ENCODE measurements at places on chromosomes 6 and 20.

GRCh38 chr6:139172567-139172966 is 37.7 kb downstream of the HECA start:
- ATAC-seq = no peak

- no peak for ATAC-seq
Observed at GRCh38 chr6:165707067-165707853, 44.2 kb upstream of the PDE10A start.

- no peak for ATAC-seq
Observed at GRCh38 chr20:13113731-13114130, 105.0 kb downstream of the SPTLC3 start.

GRCh38 chr6:124977067-124977908 is 15.1 kb downstream of the RNF217 start:
- no peak for ATAC-seq

DNA sequence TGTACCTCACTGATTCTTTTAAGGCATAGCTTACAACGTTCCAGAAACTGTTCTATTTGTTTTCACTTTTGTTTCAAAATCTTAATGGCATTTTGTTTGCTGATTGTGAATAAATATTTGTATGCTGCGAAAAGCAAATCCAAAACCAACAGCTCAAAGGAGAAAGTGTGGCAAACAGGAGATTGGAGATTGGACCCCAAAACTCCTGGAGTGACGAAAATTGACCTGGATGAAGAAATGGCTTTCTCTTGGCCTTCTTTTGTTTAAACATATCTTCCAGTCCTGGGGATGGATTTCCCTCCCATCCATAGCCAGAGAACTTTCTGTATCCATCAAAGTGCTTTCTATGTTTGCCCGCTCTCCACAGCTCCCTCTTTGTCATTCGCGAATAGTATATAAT is 2.8 kb upstream of the CTCFL start:
- no peak for ATAC-seq

DNA sequence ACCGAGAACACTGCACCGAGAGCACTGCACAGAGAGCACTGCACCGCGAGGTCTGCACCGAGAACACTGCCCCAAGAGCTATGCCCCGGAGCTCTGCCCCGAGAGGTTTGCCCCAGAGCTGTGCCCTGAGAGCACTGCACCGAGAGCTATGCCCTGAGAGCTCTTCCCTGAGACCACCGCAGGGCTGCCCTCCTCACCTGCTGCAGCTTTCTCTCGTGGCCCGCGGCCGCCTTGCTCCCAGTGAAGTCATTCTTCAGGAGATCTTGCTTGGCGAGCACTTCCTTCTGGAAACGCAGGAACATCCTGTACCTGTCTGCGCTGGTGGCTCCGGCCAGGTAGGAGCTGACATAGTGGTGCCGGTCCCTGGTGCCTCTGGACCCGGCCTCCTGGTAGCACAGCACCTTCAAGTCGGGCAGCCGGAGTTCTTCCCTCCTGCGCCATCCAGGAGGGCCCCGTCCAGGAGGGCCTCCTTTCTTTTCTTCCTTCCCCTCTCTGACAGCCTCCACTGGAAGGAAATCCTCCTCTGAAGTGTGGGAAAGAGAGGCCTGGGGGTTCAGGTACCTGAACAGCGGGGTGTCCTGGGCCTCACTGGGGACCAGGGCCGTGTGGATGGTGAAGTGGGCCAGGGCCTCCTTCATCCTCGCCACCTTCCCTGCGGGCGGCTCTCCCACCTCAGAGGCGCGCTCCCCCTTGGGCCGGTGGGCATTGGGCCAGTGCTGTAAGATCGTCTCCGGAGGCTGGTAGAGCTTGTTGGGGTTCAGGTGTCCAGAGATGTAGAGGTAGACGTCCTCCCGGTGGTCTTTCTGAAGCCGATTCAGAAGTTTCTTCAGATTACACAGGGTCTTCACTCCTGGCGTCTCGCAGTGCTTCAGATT is 7.8 kb downstream of the C6orf118 start:
- ATAC-seq = no peak

GRCh38 chr6:166244353-166245045 is 63.7 kb downstream of the PRR18 start:
- peak; percentile 48 for ATAC-seq

DNA sequence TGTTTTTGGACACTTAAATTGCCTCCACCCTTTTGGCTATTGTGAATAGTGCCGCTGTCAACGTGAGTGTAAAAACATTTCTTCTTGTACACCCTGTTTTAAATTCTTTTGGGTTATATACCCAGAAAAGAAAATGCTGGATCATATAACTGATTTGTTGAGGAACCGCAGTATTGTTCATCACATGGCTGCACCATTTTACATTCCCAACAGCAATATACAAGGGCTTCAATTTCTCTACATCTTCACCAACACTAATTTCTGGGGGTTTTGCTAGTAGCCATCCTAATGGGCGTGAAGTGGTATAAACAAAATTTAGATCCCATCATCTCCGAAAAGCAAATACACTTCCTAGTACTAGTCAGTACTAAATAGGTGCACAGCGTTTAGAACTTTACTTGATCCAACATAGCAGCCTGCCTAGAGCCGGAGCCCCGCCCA is 579 bp upstream of the BPHL start:
- peak; percentile 36 for ATAC-seq

- no peak for ATAC-seq
Observed at GRCh38 chr20:45850926-45851325, 6.3 kb downstream of the ACOT8 start.

GRCh38 chr6:116580198-116580597 is 8.9 kb downstream of the RWDD1 start:
- peak; percentile 56 for ATAC-seq

DNA sequence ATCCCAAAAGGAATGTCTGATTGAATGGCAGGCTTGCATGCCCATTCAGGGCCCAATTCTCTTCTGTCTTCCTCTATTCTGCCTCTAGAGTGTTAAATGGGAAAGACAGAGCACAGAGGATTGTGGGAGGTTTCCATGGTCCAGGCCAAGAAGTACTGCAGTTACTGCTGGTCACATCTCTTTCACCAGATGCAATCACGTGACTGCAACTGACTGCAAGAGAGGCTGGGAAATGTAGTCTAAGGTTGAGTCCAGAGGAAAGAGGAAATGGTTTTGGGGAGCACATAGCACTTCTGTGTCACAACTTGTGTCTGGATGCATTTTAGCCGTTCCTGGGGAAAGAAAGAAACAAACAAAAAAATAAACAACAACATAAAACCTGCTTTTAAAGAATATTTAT is 336.4 kb upstream of the BTBD3 start:
- no peak for ATAC-seq

- ATAC-seq = no peak
Observed at GRCh38 chr6:24662236-24662635, 4.5 kb downstream of the TDP2 start.

- ATAC-seq = no peak
Observed at GRCh38 chr20:61263084-61263695, 11.1 kb downstream of the CDH4 start.

- ATAC-seq = peak; percentile 45
Observed at GRCh38 chr20:44745598-44746366, at the start of gene KCNK15. TSS of gene KCNK15 (plus strand) at chr20:44745865. CDS start at chr20:44745911, 46 bp downstream.

DNA sequence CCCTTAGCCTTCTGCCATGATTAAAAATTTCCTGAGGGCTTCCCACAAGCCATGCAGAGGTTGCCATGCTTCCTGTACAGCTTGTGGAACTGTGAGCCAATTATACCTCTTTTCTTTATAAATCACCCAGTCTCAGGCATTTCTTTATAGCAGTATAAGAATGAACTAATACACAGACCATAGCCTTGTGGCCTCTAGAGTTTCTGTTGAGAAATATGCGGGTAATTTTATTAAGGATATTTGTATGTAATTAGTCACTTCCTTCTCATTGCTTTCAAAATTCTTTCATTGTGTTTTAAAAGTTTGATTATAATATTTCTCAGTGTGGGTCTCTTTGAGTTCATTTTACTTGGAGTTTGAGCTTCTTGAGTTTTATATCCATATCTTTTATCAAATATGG is 484.9 kb downstream of the COL12A1 start:
- ATAC-seq = no peak
